ENCODE measurements at places on chromosomes 6 and 20.

- DNase-seq = no peak
These were observed 281.0 kb upstream of the SULF2 start for GRCh38 chr20:48066246-48066645.

DNA sequence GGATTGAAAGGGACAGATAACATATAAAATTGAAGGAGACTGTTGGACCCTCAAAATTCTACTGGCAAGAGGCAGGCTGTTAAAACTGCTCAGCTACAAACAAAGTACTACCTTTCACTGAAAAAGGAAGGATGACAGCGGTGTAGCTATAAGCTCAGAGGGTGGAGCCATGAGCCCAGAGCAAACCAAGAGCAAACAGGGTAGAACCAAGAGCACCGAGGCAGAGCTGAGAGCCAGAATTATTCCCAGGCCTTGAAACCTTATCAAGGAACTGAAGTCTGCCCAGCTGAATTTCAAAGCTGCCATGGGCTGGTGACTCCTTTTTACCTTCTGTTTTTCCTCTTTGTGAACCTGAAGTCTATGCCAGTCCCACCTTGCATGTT lies 74.7 kb upstream of the SLC4A11 start:
- no peak for DNase-seq

DNA sequence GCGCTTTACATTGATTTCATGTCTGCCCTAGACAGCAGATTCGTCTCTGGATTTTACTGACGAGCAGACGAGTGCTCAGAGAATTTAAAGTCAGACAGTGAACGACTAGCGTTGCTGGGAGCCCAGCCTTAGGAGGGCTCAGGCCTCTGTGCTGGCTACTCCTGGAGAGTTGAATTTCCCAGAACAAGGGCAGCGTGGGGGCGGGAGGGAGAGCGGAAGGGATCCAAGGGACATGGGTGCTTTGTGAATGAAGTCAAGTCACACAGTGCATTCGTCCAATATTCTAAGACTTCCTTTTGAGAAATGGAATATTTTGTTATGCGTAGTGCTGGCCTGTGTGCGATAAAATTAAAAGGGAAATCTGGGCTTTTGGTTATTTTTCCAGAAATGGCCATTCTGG lies 126.5 kb downstream of the MYLK4 start:
- DNase-seq = no peak

DNA sequence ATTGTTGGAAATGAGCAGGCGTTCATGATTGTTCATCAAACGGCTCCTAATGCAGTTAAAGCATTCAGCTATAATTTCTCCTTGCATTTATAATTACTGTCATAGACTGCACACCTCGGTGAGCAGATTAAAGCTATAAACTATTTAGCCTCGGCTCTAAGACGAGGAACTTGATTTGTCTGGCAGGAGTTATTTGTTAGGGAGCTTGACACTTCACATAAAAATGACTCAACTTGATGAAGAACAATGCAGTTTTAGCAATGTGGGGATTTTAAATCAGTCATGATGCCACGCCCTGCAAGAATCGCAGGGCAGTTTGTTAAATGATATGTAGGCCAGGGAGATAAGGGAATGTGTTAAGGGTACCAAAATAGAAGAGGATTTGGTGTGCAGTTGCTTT lies 290.2 kb downstream of the TSHZ2 start:
- DNase-seq = no peak

DNA sequence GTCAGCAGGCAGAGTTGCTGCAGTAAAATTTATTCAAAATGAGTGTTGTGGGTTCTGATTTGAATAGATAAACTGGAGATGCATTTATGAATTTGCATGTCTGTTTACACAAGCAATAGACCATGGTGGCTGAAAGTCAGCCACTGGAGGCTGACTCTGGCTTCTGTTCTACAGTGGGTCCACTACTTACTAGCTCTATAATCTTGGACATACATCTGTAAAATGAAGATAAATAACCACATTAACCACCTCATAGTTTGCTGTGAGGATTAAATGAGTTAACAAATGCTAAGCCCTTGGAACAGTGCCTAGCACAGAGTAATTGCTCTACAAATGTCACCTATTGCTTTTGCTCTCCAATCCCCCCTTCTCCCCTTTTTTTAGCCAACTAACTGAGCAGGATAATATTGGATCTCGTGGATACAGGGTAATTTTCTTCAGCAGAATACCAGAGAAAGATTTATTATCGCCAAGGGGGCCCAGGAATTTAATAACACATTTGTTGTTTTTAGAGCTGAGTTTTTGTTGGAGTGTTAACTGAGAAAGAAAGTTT lies 1.4 kb upstream of the PM20D2 start:
- DNase-seq = no peak

GRCh38 chr6:128172752-128173682 lies 272.2 kb upstream of the THEMIS start:
- no peak for DNase-seq

All from T-helper 17 cell (primary cell).